ENCODE measurements at places on chromosomes 16 and 17.

DNA sequence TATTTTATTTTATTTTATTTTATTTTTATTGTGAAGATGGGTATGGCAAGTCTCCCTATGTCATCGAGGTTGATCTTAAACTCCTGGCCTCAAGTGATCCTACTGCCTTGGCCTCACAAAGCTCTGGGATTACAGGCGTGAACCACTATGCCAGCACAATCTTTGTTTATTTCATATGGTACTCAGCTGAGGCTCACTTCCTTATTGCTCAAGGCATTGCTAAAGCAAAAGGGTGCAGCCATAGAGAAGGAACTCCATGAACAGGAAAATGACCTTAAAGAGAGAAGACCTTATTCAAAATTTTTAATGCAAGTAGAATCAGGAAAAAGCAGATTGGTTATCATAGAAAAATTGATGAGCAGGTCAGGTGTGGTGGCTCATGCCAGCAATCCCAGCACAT, 110.6 kb upstream of the RBBP6 start:
- DNase-seq, result peak; percentile 65

DNA sequence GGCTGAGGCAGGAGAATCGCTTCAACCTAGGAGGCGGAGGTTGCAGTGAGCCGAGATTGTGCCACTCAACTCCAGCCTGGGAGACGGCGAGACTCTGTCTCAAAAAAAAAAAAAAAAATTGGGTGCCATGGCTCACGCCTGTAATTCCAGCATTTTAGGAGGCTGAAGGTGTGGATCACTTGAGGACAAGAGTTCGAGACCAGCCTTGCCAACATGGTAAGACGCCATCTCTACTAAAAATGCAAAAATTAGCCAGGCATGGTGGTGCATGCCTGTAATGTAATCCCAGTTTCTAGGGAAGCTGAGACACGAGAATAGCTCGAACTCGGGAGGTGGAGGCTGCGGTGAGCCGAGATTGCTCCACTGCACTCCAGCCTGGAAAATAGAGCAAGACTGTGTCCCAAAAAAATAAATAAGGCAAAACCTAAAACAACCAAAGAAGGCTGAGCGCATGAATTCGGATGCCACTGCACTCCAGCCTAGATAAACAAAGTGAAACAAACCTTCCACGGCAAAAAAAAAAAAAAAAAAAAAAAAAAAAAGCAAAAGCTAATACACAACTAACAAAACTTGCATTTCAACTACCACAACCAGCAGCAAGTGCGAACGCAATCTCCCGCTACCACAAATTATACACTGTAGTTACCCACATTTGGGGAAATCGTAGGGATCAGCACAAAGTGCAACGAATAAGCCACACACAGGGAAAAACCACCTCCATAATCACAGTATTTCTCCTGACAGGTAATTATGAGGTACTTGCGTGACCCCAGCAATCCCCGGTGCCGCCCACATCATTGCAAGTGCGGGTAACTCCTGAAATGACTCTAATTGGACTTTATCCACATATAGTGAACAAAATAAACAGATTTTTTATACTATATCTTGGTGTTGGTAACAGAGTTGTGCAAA, 25.6 kb downstream of the TEX14 start:
- DNase-seq, result no peak

GRCh38 chr17:50328363-50329325, 17.3 kb upstream of the XYLT2 start:
- DNase-seq, result no peak

DNA sequence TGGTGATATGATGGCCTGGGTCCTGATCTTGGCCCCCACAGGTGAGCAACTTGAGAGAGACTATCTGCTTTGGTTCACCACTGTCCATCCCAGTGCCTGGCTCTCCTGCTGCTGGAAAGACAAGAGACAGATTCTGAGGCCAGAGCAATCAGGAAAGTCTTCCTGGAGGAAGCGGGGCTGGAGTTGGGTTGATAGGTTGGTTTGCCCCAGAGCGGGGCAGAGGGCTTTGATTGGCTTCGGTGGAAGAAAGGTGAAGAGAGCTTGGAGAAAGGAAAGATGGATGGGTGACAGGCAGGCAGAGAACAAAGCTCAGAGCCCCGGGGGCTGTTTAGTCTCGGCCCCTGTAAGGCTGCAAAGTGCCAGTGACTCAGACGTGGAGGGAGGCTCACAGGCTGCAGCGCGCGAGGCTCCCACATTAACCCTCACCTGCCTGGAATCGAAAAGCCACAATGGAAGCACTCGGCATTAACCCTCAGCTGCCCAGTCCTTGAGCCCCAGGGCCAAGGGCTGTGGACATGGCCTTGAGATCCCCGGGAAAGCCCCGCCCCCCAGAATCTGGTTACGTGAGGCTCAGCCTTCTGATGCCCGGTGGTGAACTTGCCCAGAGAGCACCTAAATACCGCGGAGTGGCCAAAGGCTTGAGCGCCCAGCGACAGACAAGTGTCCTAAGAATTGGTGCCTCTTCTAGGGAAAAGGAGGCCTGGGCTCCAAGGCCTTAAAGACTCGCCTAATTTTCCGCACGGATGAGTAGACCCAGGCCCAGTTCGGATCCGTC, 996 bp upstream of the CPNE2 start:
- no peak for DNase-seq

- DNase-seq, result no peak
These were observed 8.6 kb downstream of the GOSR2 start for GRCh38 chr17:46931596-46931995.

- no peak for DNase-seq
These were observed 511.9 kb upstream of the CDH8 start for GRCh38 chr16:62548095-62548494.

DNA sequence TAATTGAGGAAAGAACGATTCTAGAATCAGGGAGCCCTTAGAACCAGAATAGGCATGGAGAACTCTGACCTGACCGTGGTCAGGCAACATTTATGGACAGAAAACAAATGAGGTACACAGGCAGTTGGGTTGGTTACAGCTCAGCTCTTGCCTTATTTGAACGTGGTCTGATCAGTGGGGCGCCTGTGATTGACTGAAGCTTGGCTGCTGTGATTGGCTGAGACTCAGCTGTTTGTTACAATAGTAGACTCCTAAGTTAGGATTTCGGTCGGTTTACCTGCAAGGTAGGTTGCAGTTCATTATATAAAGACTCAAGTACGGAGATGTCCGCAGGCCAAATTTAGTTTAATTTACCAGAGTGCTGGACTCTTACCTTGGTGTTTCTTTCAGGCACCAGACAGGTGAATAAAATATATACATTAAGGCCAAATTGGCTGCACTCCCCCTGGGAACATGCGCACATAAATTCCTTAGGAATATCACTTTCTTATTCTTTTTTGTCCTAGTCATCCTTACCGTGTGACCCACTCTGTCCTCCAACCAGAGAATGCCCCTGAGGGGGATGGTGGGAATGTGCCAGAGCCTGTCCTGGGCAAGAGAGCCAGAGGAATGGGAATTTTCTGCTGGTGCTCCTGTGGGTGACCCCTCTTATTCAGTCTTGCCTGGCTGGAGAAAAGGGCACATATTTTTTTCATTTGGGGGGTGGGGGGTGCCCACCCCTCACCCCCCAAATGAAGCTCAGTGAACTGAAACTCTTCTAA, 7.5 kb upstream of the CSNK2A2 start:
- no peak for DNase-seq

GRCh38 chr16:31385680-31386079, 7.5 kb upstream of the ITGAD start:
- no peak for DNase-seq

DNA sequence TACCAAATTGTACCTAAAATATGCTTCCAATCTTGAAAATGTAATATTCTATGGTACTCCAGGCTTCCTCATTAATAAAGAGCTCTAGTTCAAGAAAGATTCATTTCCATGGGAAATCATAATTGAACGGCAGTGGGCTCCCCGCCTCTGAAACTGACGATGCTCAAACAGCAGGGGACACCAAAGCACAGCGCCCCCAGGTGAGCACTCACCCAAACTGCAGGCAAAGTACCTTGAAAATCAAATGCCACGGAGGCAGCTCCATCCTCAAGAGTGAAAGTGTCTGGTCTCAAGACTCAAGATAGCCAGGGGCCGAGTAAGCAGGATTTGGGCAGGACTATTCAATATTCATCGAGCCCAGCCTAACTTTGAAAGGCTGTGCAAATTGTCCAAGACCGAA, 217.4 kb upstream of the TNRC6C start:
- DNase-seq, result peak; percentile 20

- DNase-seq, result peak; percentile 93
These were observed 7.3 kb upstream of the RHOT2 start for GRCh38 chr16:660459-661183.

DNA sequence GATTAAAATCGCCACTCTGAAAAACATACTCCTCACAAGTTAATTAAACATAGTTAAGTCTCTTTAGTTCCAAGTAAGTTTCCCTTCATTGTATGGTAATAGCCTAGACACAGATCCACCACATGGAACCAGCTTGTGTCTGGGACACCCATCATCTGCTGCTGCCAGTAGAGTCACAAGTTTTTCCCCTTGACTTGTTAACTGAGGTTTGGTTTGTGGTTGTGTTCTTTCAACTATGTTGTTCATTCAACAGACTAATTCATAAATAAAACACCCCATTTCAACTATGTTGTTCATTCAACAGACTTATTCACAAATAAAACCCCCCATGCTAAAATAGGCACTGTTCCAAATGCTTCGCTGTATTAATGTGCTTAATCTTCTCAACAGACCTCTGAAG, 24.4 kb downstream of the YWHAE start:
- no peak for DNase-seq

GRCh38 chr17:75561927-75562603, 25.5 kb upstream of the MYO15B start:
- DNase-seq, result no peak

DNA sequence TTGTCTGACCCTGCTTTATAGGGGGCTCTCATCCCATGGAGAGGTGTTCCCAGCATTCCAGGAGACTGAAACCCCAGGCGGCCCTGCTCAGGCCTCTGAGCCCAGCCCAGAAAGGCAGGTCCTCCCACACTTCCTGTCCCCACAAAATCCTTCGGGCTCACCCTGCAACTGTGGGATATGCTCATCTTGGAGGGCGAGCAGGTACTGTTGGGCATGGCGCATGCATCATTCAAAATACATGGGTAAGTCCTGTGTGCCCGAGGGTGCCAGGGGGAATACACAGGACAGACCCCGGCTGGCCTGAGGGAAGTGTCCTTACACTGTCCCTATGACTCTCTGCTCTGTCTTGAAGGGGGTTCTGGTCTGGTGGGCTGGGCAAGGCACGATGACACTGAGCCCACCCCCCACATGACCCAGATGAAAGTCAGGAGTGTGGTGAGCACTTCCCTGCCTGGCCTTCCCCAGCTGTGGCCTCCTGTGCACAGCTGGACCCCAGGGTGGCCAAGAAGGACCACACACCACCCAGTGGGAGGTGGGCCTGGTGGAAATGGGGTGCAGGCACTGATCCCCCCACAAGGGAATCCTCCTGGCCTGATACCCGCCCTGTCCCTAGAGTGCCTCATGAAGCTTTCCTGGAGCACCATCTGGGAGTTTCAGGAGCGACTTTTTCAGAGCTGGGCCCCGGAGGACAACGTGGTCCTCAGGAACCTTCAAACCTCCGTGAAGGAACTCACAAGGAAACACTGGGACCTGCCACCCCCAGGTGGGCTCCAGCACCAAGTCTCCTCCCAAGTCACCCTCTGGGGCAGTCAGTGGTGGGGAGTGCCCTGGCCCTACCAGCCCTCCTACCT, 46.7 kb downstream of the USP22 start:
- no peak for DNase-seq

- no peak for DNase-seq
These were observed 46.0 kb upstream of the TBX2 start for GRCh38 chr17:61353615-61354014.

- DNase-seq, result no peak
These were observed 421.5 kb downstream of the SLC39A11 start for GRCh38 chr17:72671016-72671415.

DNA sequence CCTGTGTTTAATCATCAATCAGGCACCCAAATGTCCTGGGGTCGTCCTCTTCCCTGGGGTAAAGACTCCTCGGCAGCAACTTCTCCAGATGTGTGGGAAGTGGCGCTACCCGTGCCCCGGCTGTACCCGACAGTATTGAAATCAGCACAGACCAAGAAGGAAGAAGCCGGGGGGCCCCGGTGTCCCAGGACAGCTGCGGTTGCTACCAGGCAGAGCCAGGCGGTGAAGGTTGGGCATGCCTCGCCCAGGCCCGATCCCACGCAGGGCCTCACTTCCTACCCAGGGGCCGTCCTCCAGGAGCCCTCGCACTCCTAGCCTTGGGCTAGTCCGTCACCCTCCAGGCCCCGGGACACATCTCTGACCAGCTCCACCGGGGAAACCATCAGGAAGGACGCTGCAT, 9.0 kb upstream of the CCDC154 start:
- DNase-seq, result no peak
